ENCODE measurements at places on chromosomes 5 and 9.
A peak's percentile ranks its signal among the peaks of the same experiment; 100 is the strongest.

GRCh38 chr9:69671311-69671878 lies 776 bp downstream of the APBA1 start:
- H3K4me3 ChIP-seq = peak overlapping the region; percentile 81
- no peaks in the 10 kb centered on the region for H3K36me3 ChIP-seq
- no peak for DNase-seq

- no peak overlapping the region for H3K27ac ChIP-seq
- no peak overlapping the region for H3K4me3 ChIP-seq
- no peaks in the 10 kb centered on the region for H3K4me1 ChIP-seq
- no peaks in the 10 kb centered on the region for H3K27me3 ChIP-seq
- H3K36me3 ChIP-seq = no peaks in the 10 kb centered on the region
- DNase-seq = no peak
Measured at GRCh38 chr9:93612796-93613154, 36.4 kb downstream of the PHF2 start.

DNA sequence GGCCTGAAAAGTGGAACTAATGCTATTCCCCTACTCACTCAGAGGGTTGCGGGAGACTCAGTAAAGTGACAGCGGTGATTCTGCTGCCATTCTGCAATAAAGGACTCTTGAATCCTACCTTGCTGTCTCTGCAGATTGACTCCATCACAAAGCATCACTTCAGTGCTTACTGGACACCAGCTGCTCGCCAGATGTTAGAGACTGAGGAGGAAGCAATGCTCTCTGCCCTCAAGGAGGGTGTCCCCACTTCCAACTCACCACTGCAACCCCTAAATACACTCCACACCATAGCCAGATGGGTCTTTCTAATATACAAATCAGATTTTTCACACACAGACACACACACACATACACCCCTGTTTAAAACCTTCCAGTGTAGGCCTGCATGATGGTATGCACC lies 21.4 kb downstream of the TTLL11 start:
- no peak for DNase-seq
- H3K27ac ChIP-seq = no peak overlapping the region

DNA sequence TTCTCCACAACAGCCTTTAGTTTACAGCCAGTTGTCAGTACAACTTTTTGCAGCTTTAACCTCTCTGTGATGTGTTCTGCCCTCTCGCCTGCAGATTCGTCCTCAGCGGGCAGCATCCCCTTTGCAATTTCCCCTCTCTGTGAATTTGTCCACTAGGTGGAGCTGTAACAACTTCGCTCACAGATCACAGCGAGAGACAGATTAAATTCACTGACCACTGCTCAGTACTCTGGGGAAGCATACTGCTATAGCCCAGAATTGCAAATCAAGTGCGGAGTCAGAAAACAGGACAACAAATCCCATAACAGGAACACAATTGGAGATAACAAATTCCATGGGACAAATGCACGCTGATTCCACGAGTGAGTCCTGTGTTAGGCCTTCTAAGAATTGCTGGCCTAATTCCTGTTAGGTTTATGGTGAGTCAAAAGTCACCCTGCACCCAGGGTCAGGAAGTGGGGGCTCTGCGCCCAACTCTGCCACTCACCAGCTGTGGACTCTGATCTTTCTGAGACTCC lies 2124.9 kb downstream of the MAT2B start:
- H3K4me3 ChIP-seq = no peak overlapping the region
- no peaks in the 10 kb centered on the region for H3K27me3 ChIP-seq
- DNase-seq = no peak
- no peaks in the 10 kb centered on the region for H3K4me1 ChIP-seq
- H3K27ac ChIP-seq = no peak overlapping the region
- H3K36me3 ChIP-seq = no peaks in the 10 kb centered on the region

DNA sequence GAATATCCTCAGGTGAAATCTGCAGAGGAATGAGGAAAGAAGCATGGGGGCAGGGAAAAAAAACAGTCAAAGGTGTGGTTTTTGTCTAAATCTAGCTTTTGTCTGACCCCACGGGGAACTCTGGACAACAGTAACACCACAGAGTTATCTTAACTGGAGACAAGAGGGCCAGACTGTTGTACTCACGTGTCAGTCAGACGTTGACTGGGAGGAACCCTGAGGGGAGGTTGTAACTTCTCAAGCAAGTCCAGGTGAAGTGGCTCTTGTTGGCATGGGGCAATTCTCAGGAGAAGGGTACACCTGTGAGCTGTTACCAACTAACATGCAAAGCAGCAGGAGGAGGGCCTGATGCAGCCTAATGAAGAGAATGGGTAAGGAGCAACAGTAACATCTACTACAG lies 44.1 kb upstream of the SHISAL2B start:
- H3K36me3 ChIP-seq = no peaks in the 10 kb centered on the region
- H3K4me3 ChIP-seq = no peak overlapping the region
- no peak for DNase-seq
- H3K27me3 ChIP-seq = no peaks in the 10 kb centered on the region
- no peak overlapping the region for H3K27ac ChIP-seq

DNA sequence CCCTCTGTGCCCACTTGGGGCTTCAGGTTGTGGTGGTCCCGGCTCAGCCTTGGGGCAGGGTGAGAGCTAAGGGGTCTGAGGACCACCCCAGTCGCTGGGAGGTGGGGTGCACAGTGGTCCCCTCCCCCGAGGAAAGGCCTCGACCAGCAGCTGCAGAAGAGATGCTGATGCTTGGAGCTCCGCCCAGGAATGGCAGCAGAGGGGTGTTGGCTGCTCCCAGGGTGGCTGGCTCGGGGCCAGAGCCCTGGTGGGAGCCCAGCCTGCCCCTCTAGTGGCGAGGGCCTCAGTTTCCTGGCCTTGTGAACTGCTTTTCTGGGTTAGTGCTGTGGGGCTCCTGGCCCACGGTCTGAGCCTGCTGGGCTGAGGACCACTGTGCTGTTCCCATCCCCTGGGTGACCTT lies 1.2 kb downstream of the DIPK1B start:
- no peaks in the 10 kb centered on the region for H3K27me3 ChIP-seq
- peak overlapping the region; percentile 48 for H3K27ac ChIP-seq
- no peaks in the 10 kb centered on the region for H3K36me3 ChIP-seq
- H3K4me3 ChIP-seq = peak overlapping the region; percentile 43
- DNase-seq = no peak

GRCh38 chr5:156125118-156125517 lies 201.8 kb upstream of the SGCD start:
- H3K4me1 ChIP-seq = no peaks in the 10 kb centered on the region
- H3K27ac ChIP-seq = no peak overlapping the region
- H3K4me3 ChIP-seq = no peak overlapping the region
- no peak for DNase-seq
- no peaks in the 10 kb centered on the region for H3K27me3 ChIP-seq
- H3K36me3 ChIP-seq = no peaks in the 10 kb centered on the region

GRCh38 chr5:41218929-41219657 lies 5.8 kb upstream of the C6 start:
- DNase-seq = no peak
- H3K27me3 ChIP-seq = no peaks in the 10 kb centered on the region
- no peak overlapping the region for H3K4me3 ChIP-seq
- H3K27ac ChIP-seq = peak overlapping the region; percentile 47
- no peaks in the 10 kb centered on the region for H3K36me3 ChIP-seq

- no peaks in the 10 kb centered on the region for H3K4me1 ChIP-seq
- H3K27me3 ChIP-seq = no peaks in the 10 kb centered on the region
- no peak for DNase-seq
- H3K36me3 ChIP-seq = no peaks in the 10 kb centered on the region
Measured at GRCh38 chr9:88915916-88916315, 75.4 kb upstream of the S1PR3 start.

DNA sequence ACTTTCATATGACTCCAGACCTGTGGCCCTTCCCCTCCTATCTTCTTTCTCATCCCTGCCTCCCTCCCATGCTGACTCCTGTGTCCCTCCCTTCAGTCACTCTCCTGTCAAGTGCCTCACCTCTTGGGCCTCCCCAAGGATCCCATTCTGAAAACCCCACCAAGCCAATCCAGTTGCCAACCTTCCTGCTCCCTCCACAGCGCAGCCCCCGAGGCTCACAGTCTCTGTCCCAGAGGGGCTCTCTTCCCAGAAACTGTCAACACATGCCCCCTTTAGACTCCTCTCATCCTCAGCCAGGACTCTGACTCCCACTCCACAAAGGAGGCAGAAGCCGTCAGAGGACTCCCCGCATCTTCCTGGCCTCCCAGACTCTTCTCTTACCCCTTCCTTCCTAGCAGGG lies 30.8 kb downstream of the ACSL6 start:
- no peaks in the 10 kb centered on the region for H3K4me1 ChIP-seq
- H3K4me3 ChIP-seq = no peak overlapping the region
- H3K36me3 ChIP-seq = no peaks in the 10 kb centered on the region
- no peaks in the 10 kb centered on the region for H3K27me3 ChIP-seq

DNA sequence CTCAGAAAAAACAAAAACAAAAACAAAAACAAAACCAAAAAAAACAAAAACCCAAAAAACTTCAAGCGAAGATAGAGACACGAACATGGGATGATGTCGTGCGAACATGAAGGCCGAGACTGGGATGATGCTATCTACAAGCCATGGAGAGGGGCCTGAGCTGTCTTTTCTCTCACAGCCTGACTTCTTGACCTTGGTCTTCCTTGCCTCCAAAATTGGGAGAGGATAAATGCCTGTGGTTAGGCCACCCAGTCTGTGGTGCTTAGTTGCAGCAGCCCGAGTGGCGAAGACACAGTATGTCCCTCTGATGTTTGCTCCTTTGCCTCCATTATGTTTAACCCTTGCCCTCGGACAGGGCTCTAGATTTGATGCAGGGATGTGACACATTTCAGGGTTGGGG lies 130.4 kb upstream of the BASP1 start:
- no peaks in the 10 kb centered on the region for H3K4me1 ChIP-seq
- H3K27ac ChIP-seq = no peak overlapping the region
- no peak for DNase-seq

GRCh38 chr5:140060816-140061215 lies 17.7 kb upstream of the NRG2 start:
- H3K4me3 ChIP-seq = no peak overlapping the region
- H3K27me3 ChIP-seq = peaks cover 4% of the 10 kb centered on the region
- H3K36me3 ChIP-seq = no peaks in the 10 kb centered on the region
- H3K4me1 ChIP-seq = no peaks in the 10 kb centered on the region

GRCh38 chr5:133944263-133945185 lies 23.9 kb downstream of the C5orf15 start:
- DNase-seq = peak; percentile 43
- no peak overlapping the region for H3K4me3 ChIP-seq
- H3K27me3 ChIP-seq = no peaks in the 10 kb centered on the region
- H3K27ac ChIP-seq = no peak overlapping the region

DNA sequence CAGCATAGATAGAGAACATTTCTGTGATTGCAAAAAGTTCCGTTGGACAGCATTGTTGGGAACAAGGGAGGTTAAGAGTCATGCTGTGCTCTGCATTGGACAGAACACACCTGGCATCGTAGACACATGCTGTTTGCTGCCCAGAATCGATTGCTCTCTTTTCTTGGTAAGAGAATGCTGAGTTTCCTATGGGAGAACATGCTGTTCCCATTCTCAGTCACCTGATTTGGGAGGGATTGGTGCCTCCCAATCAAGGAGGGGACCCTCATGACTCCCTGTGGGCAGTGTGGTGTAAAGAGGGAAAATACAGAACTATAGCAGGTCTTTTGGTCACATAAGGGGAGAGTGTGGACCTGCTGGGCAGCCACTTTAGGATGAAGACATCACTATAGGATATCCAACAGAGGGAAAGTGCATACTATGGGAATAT lies 555.4 kb upstream of the CLINT1 start:
- no peak overlapping the region for H3K4me3 ChIP-seq
- H3K27me3 ChIP-seq = no peaks in the 10 kb centered on the region
- peaks cover 4% of the 10 kb centered on the region for H3K4me1 ChIP-seq
- H3K36me3 ChIP-seq = no peaks in the 10 kb centered on the region
- H3K27ac ChIP-seq = no peak overlapping the region
- no peak for DNase-seq

GRCh38 chr9:70112981-70113380 lies 69.3 kb downstream of the MAMDC2 start:
- no peak overlapping the region for H3K27ac ChIP-seq
- DNase-seq = no peak
- no peaks in the 10 kb centered on the region for H3K4me1 ChIP-seq
- no peaks in the 10 kb centered on the region for H3K27me3 ChIP-seq
- no peaks in the 10 kb centered on the region for H3K36me3 ChIP-seq
- H3K4me3 ChIP-seq = no peak overlapping the region

DNA sequence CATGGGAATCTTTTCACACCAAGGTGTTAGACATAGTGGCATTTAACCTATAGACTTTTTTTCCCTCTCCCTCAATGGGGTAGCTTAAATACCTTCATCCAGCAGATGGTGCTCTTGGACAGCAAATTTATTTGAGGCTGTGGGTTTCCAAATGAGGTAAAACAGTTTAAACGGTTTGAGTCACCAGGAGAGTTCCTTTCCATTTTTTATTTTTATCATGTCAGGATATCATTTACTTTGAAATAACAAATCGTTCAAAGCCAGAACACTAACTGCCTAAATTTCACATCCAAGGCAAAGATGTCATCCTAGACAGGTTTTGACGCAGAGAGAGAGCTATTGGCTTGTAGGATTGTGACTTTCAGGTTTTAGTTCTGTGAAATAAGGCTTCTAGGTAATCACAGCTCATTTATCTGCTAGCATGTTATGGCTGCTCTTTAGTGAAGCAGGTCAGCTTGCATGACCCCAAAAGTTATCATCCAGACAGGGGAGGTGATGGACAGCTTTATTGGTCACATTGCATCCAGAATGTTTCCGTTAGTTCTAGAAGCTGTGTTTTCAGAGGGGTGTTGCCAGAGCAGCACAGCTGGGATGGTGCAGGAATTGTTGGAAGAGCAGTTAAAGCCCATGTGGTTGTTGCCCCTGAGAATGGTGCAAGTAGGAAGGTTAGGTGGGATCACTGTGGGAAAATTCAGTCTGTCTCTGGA lies 69.8 kb downstream of the KDM4C start:
- no peak for DNase-seq
- H3K27ac ChIP-seq = no peak overlapping the region
- no peaks in the 10 kb centered on the region for H3K36me3 ChIP-seq
- H3K4me3 ChIP-seq = no peak overlapping the region

DNA sequence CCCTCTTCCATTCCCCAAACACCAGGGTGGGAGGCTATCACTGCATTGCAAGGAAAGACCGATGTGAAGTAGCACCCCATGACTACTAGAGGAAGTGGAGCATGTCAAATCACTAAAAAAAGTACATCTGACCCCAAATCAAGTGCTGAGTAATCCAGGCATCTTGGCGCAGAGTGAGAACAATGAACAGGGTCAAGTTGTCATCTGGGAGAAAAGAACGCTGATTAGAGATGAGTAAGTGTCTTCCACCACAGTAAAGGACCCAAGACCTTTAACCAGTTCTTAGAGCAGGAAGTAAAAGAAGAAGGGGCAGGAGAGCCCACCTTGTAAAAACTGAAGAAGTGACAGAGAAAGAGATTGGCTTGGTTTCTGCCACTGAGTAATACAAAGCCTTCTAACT lies 75.0 kb upstream of the RAD23B start:
- no peak for DNase-seq
- no peaks in the 10 kb centered on the region for H3K36me3 ChIP-seq
- H3K27me3 ChIP-seq = no peaks in the 10 kb centered on the region
- H3K4me1 ChIP-seq = no peaks in the 10 kb centered on the region
- no peak overlapping the region for H3K4me3 ChIP-seq
- no peak overlapping the region for H3K27ac ChIP-seq

GRCh38 chr5:54774281-54775170 lies 210.9 kb downstream of the ESM1 start:
- H3K4me1 ChIP-seq = no peaks in the 10 kb centered on the region
- no peaks in the 10 kb centered on the region for H3K27me3 ChIP-seq
- H3K27ac ChIP-seq = no peak overlapping the region
- no peak for DNase-seq
- no peaks in the 10 kb centered on the region for H3K36me3 ChIP-seq
- no peak overlapping the region for H3K4me3 ChIP-seq

All from left lung (tissue), 14 donors.